ENCODE measurements at places on chromosomes 4 and X.

GRCh38 chr4:155617296-155617695 is 49.4 kb upstream of the GUCY1A1 start:
- H3K27ac ChIP-seq = no peak overlapping the region
- H3K27me3 ChIP-seq = no peaks in the 10 kb centered on the region
- no peaks in the 10 kb centered on the region for H3K4me1 ChIP-seq
- no peak for DNase-seq
- no peak overlapping the region for H3K4me3 ChIP-seq
- H3K36me3 ChIP-seq = no peaks in the 10 kb centered on the region

DNA sequence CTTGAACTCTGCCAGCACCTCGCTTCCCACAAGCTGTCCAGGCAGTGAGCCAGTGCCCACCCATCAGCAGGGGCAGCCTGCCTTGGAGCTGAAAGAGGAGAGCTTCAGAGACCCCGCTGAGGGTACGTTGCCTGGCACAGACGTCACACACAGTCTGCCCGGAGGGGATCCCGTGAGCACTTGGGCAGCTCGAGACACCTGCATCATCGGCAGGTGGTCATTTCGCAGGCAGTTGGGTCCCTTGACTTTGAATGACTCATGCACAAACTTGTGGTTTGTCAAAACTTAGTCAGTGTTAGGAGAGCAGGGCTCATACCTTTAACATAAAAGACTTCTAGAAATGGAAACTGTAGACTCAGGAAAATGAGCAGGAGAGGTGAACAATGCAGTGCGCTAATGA is 9.9 kb downstream of the TACC3 start:
- H3K27me3 ChIP-seq = no peaks in the 10 kb centered on the region
- no peaks in the 10 kb centered on the region for H3K4me1 ChIP-seq
- H3K4me3 ChIP-seq = no peak overlapping the region
- DNase-seq = no peak

- peaks cover 27% of the 10 kb centered on the region for H3K36me3 ChIP-seq
- H3K4me1 ChIP-seq = no peaks in the 10 kb centered on the region
- no peak overlapping the region for H3K4me3 ChIP-seq
- H3K27me3 ChIP-seq = no peaks in the 10 kb centered on the region
- H3K27ac ChIP-seq = no peak overlapping the region
- no peak for DNase-seq
These were observed 7.2 kb upstream of the ADD1 start for GRCh38 chr4:2836391-2836859.

DNA sequence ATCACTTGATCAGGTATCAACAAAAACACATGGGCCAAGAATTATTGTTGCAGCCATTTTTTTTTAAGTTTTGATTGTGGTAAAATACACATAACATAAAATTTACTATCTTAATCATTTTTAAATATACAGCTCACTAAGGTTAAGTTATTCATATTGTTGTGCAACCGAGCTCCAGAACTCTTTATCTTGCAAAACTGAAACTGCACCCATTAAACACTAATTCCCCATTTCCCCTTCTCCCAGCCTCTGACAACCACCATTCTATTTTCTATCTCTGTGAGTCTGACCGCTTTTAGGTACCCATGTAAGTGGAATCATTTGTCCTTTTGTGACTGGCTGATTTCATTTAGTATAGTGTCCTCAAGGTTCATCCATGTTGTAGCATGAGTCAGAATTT is 126.2 kb upstream of the NDP start:
- H3K27ac ChIP-seq = no peak overlapping the region
- H3K36me3 ChIP-seq = no peaks in the 10 kb centered on the region
- H3K4me1 ChIP-seq = no peaks in the 10 kb centered on the region
- H3K4me3 ChIP-seq = no peak overlapping the region

- no peaks in the 10 kb centered on the region for H3K27me3 ChIP-seq
- peaks cover 6% of the 10 kb centered on the region for H3K36me3 ChIP-seq
- H3K4me3 ChIP-seq = no peak overlapping the region
- no peaks in the 10 kb centered on the region for H3K4me1 ChIP-seq
- DNase-seq = no peak
These were observed 1.8 kb upstream of the GPR82 start for GRCh38 chrX:41722214-41722613.

GRCh38 chr4:82371497-82371896 is 2.3 kb downstream of the HNRNPD start:
- no peak for DNase-seq
- peak overlapping the region; percentile 99 for H3K4me3 ChIP-seq
- peaks cover 58% of the 10 kb centered on the region for H3K36me3 ChIP-seq
- no peaks in the 10 kb centered on the region for H3K27me3 ChIP-seq

- no peak overlapping the region for H3K27ac ChIP-seq
- no peaks in the 10 kb centered on the region for H3K27me3 ChIP-seq
- no peak for DNase-seq
- no peaks in the 10 kb centered on the region for H3K36me3 ChIP-seq
- no peaks in the 10 kb centered on the region for H3K4me1 ChIP-seq
- no peak overlapping the region for H3K4me3 ChIP-seq
These were observed 40.9 kb upstream of the TBC1D19 start for GRCh38 chr4:26542991-26543390.

All from endodermal cell (in vitro differentiated cells).